SJCRH30 (cell line): ENCODE measurements at places on chromosomes 11 and 22. TPM values are rescaled to one million over a fixed set of nuclear protein-coding genes. Genes with fewer than 3 reads are reported as not detected.

- DNase-seq, result no peak
These were observed 224.0 kb upstream of the B3GAT1 start for GRCh38 chr11:134636071-134636470.

DNA sequence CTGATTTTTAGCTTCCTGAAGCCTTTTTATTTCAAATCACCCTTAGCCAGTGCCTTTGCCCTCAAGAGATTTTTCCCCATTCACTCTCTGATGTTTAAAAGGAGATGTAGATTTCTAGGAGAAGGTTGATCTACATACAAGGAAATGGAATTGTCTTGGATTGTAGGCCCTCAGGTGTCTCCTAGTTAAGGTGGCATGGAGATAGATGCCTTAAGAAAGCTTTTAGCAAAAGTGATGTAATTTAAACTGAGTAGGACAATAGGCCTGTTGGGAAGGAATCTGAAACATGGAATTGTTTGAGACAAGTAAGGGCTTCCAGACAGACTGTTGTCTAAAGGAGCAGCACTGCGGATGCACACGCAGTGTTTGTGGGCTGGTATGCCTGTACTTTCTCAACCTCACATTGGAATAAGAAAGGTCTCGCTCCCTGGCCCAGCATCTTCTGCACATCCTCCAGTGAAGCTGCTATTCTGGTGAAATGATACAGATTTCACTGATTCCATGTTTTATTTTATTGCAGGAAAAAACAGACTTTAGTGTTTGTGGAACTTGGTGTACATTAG, 69.8 kb upstream of the SLC25A18 start:
- DNase-seq, result no peak

- DNase-seq, result no peak
These were observed 2.4 kb upstream of the ATP5MG start for GRCh38 chr11:118398791-118399559.

- no peak for DNase-seq
These were observed 22.2 kb downstream of the OPCML start for GRCh38 chr11:133509924-133510697.

DNA sequence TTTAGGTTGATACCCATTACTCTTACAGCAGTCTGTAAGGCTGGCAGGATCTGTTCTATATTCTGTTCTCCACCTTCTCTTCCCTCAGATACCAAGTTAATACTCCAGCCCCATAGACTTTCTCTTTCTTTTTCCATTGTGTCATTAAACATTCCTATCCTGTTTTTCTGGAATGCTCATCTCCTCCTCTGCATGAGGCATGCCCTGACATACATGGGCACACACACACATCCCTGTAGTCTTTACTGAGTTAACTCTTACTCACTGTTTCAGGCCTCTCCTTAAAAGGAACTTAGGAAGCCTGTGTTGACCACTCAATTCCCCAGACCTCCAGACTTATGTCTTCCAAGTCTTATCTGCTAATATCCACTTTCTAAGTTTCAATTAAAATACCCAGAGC, 476.8 kb downstream of the METTL15 start:
- no peak for DNase-seq

The MS4A1 gene
- not detected in 2 replicates for total RNA-seq

The CD3E gene
- not detected in 2 replicates for total RNA-seq

The APOL5 gene
- not detected in 2 replicates for total RNA-seq

The SEC14L2 gene
- 1.4 and 3.4 TPM in 2 replicates for total RNA-seq

The GLYAT gene
- total RNA-seq, result not detected in 2 replicates

The MB gene
- 4.4 and 6.3 TPM in 2 replicates for total RNA-seq
